ENCODE measurements at places on chromosomes 7 and 10. TPM values are rescaled to one million over a fixed set of nuclear protein-coding genes. Genes with fewer than 3 reads are reported as not detected.

SPDYE5 gene
- total RNA-seq: not detected

SEMA3C gene
- total RNA-seq: 39.1 TPM

ITGB8 gene
- 5.7 TPM for total RNA-seq

MMD2 gene
- total RNA-seq: not detected

MEIG1 gene
- total RNA-seq: 0.25 TPM

UCMA gene
- not detected for total RNA-seq

FOXP2 gene
- total RNA-seq: 2.2 TPM

ADCY1 gene
- total RNA-seq: 0.12 TPM

PNLIPRP3 gene
- total RNA-seq: not detected

C10orf143 gene
- total RNA-seq: 0.93 TPM

STEAP2 gene
- total RNA-seq: 22.3 TPM

CNNM1 gene
- total RNA-seq: under 0.01 TPM

AGR2 gene
- total RNA-seq: not detected

FOXI2 gene
- not detected for total RNA-seq

HOGA1 gene
- 2.5 TPM for total RNA-seq

FAM131B gene
- 1.6 TPM for total RNA-seq

HOXA11 gene
- not detected for total RNA-seq

SLC29A4 gene
- total RNA-seq: 0.40 TPM

AKR1C4 gene
- not detected for total RNA-seq

PGAM2 gene
- total RNA-seq: 1.2 TPM

ZP3 gene
- total RNA-seq: 0.99 TPM

GIMAP6 gene
- 5.4 TPM for total RNA-seq

ABCB1 gene
- total RNA-seq: 3.9 TPM

WDR37 gene
- total RNA-seq: 14.4 TPM

SYT15 gene
- 0.06 TPM for total RNA-seq

MAP3K8 gene
- 25.1 TPM for total RNA-seq

SGMS1 gene
- total RNA-seq: 59.2 TPM

GPAM gene
- 8.1 TPM for total RNA-seq

MSMB gene
- total RNA-seq: not detected

HIF1AN gene
- 11.9 TPM for total RNA-seq

AGAP6 gene
- 2.2 TPM for total RNA-seq

All from aortic smooth muscle cell (primary cell).